ENCODE measurements at places on chromosomes 1 and 21.

DNA sequence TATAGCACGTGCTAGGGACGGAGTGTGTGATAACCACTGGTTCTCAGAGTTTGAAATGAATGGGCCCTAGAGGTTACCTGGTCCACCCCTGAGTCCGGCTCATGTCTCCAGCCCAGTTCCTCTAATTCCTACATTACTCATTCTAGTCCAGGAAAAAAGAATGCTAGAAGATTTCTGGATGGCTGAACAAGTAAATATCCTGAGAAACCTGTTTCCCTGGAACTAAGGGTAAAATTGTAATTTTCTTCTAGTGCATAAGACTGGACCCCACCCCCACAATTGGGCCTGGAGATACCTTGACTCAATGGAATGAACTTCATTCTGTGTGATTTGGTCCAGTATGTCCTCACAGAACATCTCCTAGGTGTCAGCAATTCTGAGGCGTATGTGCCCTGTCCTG, 208.4 kb downstream of the TRABD2B start:
- DNase-seq, result no peak

GRCh38 chr1:10851024-10852013, 54.9 kb upstream of the CASZ1 start:
- DNase-seq, result no peak

- DNase-seq, result no peak
Observed at GRCh38 chr1:50139339-50140181, 30.8 kb downstream of the ELAVL4 start.

GRCh38 chr1:115744646-115745275, 23.8 kb downstream of the CASQ2 start:
- no peak for DNase-seq

DNA sequence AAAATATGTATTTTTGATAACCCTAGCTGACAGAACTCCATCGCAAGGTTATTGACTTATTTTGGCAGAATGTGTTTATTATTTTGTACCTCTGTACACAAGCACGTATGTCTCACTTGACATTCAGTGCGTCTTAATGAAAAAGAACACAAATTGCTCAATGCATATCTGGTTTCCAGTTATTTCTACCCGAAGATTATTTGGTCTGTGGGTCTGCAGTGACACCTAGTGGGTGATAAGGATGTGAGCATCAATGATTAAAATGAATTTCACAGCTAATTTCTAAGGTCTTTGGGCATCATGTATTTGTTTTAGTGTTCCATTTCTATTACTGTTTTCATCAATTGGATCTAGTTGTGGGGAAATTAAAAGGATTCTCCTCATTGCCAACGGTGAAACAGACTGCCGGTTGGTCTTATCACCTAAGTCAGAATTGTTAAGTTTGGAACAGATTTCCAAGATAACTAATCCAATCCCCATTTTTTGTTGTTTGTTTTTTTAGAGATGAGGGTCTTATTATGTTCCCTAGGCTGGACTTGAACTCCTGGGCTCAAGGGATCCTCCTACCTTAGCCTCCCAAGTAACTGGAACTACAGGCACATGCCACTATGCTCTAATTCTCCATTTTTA, 13.9 kb downstream of the DDX20 start:
- no peak for DNase-seq

GRCh38 chr1:3184666-3185065, 115.7 kb downstream of the PRDM16 start:
- no peak for DNase-seq

DNA sequence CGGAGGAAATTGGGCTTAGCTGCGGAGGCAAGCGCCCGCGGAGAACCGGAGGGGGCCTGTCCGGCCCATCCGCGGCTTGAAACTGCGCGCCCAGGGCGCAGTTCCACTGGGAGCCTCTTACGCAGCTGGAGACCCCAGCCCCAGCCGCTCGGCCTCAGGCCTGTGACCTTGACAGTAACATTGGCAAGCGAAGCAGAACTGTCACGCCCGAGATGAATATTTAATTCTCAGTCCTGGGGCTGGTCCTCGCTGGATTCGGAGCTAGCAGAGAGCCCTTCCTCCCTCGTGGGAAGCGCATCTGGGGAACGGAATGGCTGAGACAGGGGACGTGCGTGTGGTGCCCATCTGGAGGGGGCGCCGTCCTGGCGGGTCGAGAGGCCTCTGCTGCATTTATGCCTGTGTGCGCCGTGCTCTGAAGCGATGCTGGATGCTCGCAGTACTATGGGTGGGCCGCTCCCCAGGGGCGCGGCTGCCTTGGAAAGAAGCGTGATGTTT, 928 bp downstream of the SLC6A17 start:
- no peak for DNase-seq

DNA sequence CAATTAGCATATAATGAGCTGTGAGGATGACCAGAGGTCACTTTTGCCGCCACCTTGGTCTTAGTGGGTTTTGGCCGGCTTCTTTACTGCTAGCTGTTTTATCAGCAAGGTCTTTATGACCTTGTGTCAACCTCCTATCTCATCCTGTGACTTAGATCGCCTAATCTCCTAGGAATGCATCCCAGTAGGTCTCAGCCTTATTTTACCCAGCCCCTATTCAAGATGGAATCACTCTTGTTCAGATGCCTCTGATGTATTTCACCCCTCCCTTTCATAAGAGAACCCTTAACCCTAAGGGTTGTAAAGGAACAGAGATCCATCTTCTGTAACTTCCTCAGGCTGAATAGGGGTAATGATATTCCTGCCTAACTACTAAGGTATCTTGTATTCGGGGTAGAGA, 58.9 kb upstream of the PALMD start:
- no peak for DNase-seq

DNA sequence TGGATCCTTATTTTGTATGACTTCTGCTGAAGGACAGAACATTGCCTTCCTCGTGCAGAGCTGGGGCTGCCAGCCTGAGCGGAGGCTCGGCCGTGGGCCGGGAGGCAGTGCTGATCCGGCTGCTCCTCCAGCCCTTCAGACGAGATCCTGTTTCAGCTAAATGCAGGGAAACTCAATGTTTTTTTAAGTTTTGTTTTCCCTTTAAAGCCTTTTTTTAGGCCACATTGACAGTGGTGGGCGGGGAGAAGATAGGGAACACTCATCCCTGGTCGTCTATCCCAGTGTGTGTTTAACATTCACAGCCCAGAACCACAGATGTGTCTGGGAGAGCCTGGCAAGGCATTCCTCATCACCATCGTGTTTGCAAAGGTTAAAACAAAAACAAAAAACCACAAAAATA, 27.5 kb upstream of the KDM4A start:
- no peak for DNase-seq

Data from activated gamma-delta T cell (primary cell).